ENCODE measurements at places on chromosomes 2 and 18. TPM values are rescaled to one million over a fixed set of nuclear protein-coding genes. Genes with fewer than 3 reads are reported as not detected.

- no peak for DNase-seq
These were observed 396.4 kb upstream of the TNP1 start for GRCh38 chr2:217256251-217256650.

- DNase-seq = no peak
These were observed 175.4 kb upstream of the SIX2 start for GRCh38 chr2:45184606-45185005.

The AQP12B gene
- not detected for total RNA-seq

DNA sequence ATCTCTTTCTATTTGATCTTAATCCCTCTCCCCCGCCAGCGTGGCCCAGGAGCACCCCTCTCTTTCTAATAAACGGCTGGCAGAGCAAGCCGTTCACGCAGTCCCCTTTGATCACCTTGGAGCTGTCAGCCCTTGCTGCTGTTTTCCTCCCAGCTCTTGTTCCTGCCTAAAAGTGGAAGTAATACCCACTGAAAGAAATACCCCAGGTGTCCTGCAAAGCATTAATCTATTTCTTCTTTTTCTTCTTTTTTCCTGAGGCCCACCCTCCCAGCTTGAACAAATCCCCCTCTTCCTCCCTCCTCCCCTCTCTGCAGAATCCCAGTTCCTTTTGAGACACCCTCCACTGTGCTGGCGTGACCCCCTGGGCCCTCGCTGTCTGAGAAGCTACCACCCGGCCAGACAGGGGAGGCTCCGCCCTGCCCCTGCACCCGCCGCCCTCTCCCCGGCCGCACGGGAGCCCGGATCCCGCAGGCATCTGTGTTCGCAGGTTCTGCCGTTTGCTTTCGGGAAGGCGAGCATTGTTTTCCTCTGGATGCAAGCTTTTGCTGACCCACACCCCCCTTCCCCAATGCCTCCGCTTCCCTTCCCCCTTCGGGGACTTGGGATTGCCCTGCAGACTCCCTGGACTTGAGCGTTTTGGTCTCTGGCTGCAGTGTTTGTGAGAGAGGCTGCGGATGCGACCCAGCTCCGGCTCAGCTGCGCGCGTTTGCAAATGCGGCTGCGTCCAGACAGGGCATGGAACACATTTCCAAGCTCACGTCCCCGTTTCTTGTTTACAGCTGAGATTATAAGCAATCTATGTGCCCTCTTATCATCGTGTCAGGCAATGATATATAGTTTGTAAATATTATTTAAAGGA lies 631.5 kb downstream of the NYAP2 start:
- DNase-seq = no peak

GRCh38 chr2:84970210-84970867 lies 622 bp upstream of the KCMF1 start:
- peak; percentile 59 for DNase-seq

The RAB31 gene
- 0.13 TPM for total RNA-seq

Measured in activated T-helper 1 cell treated with anti-CD3 and anti-CD28 coated beads, Interleukin-12 subunit alpha, Interleukin-12 subunit beta, Interleukin-2, Interleukin-4 antibody, amounts not matched to agents 30 ng/mL and 10 ng/mL and 1 ng/mL, durations not matched to agents 14 hours and 24 hours and 36 hours (primary cell).